Hematopoietic multipotent progenitor cell treated with erythropoietin and hydrocortisone succinate and interleukin-3 and kit ligand, for 6 days (in vitro differentiated cells): ENCODE measurements at places on chromosomes 6 and 20.

- no peak for DNase-seq
These were observed 2.0 kb downstream of the AIF1 start for GRCh38 chr6:31617010-31617409.

DNA sequence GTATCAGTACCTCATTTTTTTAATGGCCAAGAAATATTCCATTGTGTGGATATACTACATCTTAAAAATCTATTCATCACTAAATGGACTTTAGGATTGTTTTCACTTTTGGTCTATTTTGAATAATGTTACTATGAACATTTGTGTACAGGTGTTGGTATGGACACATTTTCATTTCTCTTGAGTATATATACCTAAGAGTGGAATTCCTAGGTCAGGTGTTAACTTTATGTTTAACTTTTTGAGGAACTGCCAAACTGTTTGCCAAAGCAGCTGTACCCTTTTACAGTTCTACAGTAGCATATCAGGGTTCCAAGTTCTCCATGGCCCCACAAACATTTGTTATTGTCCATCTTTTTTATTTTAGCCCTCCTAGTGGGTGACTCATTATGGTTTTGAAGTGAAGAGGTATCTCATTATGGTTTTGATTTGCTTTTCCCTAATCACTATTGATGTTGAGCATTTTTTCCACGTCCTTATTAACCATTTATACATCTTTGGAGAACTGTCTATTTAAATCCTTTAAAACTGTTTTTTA lies 28.2 kb downstream of the DSTN start:
- no peak for DNase-seq

DNA sequence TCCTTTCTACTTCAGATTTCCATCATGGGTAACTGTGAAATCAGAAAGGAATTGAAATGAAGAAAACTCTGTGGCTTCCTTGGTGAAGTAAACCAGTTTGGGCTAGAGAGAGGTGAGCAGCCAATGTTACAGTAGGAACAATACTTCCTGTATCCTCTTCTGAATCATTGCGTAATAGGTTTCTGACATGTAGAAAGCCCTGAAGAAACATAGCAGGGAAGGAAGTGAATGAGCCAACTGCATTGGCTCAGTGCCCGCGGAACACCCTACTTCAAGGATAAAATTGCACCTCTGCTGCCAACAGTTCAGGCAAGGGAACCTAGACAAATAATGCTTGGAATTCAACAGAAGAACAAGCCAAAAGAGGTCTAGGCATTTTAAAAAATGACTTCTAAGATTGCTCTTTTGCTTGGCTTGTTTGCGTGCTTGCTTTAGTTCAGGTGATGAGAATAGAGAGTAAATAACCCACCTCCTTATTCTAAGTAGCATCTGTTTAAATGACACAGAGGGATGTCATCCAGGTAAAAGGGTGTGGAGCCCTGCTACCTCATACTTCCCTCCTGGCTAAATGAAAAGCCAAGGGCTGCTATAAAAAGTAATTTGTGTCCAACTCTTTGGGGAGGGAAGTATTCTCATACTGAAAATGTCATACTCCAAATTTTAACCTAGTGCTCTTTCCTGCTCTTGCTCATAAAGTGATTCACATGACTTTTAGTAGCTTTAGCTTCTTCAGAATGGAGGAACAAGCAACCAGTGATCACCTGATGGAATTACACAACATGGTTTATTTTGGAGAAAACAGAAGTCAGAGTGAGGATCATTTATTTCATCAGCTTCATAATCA lies 30.0 kb upstream of the AKIRIN2 start:
- DNase-seq = peak; percentile 95

DNA sequence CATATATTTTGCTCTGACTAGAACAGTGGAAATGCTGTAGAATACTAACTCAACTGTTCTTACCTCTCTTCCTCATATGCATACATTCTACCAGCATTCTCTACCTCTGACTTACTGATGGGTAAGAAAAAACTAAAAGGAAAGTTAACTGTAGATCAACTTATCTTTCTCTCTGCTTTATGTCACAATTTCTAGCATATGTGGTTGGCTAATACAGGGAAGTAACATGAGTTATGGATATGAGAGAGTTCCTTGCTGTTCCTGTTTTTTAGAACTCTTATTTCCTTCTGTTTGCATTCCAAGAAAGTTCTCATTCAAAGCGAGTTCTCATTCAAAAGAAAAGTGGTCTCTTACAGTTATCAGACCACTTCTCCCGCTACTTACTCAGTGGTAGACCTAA lies 226.8 kb upstream of the SGK1 start:
- DNase-seq = peak; percentile 5

GRCh38 chr20:10007747-10008146 lies 27.0 kb upstream of the ANKEF1 start:
- no peak for DNase-seq

DNA sequence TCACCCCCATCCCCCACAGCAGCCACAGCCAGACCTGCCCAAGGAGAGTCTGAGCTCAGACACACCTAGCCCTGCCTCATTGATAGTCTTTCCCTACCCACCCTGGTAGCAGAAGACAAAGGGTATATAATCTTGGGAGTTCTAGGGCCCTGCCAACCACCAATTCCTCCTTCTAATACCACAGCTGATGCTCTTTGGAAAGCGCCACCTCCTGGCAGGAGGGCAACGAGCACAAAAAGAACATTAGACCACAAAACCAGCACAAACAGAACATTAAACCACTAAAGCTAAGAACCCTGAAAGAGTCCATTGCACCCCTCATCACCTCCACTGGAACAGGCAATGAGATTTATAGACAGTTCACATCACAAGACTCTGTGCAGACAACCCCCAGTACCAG lies 195.8 kb upstream of the FUT9 start:
- peak; percentile 10 for DNase-seq

GRCh38 chr6:160417146-160417545 lies 69.0 kb downstream of the SLC22A3 start:
- DNase-seq = no peak

DNA sequence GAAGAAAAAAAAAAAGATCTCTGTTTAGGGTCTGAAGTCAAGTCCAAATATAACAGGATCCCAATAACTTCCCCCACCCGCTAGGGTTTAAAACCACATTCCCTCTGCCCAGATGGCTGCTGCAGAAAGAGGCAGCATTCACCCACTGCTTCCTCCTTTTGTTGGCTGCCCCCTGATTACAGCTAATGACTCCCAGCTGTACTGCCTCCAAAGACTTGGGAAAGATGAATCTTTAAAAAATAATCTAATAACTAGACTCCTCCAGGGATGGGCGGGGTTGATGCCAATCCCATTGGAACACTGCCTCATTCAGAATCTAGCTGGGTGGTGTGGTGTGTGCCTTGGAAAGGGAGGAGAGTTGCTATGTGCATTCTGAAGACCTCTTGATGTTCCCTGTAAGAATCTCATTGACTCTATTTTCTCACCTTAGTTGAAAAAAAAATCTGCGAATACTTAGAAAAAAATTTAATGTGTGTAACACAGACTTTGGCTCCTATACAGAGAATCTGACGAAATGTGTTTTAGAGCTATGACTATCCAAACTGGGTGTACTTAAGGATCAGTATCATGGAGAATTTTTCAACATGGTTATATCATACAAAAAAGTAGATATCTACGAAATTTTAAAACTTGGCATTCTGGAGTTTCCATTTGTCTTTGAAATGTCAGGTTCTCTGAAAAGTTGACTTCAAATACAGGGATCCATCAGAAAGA lies 174.0 kb downstream of the RNF144B start:
- DNase-seq = no peak

DNA sequence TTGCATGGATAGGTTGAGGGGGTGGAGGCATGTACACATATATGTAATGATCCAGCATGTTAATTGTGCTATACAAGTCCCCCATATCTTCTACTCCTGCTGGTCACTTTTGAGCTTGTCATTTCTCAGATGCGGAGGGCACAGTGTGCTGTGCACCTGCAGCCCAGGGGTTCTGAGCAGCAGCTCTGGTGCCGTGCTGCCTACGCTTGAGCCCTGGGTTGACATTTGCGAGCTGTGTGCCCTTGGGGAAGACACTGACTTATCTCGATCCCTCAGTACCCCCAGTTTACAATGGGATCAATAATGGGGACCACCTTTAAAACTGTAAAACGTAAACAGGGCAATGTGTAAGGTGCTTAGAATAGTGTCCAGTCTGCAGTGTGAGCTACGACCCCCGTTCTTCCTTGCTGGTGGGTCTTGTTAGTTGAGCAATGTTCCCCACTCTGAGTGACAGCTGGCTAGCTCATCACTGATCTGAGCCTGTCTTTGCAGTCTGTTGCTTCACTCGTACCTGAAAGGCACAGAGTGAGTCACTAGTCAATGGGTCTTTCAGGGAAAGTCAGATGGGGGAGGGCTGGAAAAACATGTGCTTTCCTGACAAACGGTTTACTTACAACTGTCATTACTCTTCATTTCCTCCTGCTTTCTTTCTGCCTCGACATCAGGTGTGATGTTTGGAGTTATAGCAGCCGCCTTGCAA lies 91.7 kb downstream of the SLC2A10 start:
- DNase-seq = no peak

- no peak for DNase-seq
These were observed 21.7 kb downstream of the CST9L start for GRCh38 chr20:23546435-23547144.

DNA sequence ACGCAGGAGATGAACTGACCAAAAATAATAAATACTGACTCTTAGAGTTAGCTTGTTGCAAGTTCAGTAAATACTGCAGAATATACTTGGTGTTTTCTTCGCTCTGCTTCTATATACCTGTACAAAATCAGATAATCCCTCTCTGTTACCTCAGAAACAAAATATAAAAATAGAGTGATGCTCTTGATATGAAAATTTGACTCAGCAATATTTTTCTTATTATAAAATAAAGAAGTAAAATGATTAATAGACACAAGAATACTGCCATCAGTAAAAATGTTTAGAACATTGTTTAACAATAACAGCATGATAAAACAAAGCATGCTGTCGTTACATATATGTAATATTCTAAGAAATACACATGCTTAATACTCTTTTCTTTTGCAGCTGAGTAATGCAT lies 1366.9 kb upstream of the EYS start:
- DNase-seq = no peak

GRCh38 chr20:20979934-20980333 lies 126.2 kb downstream of the LINC00237 start:
- DNase-seq = no peak

- DNase-seq = peak; percentile 53
These were observed 916 bp upstream of the SUN5 start for GRCh38 chr20:33005132-33005566.

- DNase-seq = no peak
These were observed 100.7 kb upstream of the SCP2D1 start for GRCh38 chr20:18712882-18713281.

- DNase-seq = peak; percentile 64
These were observed 33.0 kb upstream of the HFE start for GRCh38 chr6:26053992-26054780.

DNA sequence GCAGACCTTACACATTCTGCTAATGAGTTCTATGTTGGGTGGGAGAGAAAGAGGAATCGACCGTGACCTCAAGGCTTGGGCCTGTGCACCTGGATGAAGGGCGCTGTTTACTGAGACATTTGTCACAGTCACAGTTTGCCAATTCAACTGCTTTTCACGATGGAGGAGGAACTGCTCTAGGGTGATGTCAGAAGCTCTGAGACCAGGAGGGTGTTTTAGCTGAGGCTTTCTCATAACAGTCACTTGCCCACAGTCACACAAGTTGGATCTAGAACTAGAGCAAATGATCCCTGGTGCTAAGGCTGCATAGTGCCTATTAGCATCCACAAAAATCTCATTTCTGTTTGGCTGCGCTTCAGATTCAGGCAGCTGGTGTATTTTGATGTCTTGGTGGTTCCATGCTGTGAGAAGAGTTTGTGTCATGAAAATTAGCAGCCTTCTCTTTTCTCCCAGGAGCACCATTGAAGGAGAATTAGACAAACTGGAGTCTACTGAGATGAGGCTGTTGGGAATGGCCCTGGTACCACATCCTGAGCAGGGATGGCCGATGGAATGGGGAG lies 83.3 kb upstream of the TGM3 start:
- no peak for DNase-seq

DNA sequence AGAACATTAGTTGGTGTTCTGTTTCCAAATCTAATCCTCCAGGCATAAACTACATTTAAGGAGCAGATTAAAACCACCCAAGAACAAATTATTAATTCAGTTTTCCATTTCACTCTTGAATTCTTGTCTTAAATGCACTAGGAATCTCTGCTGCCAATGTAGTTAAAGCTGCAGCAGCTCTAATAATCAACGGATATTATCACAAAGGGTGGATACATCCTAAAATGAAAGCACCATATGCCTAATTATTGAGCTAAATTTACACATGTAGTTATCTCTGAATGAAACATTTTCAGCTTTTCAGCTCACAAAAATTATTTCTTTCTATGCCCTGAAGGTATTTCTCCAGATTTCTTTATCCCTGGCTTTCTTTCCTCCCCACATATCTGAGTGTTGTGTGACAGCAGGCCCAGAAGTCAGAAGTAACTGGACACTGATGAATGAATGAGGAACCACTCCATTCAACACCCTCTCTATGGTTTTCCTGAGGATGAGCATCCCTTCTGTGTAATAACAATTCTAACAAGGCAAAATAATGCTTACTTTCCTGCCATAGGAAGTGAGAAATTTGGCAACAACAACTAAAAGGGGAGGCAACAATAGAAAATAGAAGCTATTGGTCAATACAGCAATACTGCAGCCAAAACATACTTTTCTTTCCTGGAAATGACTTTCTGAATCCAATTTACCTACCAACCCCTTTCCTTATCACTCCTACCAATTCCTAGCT lies 14.9 kb downstream of the MAN1A1 start:
- DNase-seq = no peak

DNA sequence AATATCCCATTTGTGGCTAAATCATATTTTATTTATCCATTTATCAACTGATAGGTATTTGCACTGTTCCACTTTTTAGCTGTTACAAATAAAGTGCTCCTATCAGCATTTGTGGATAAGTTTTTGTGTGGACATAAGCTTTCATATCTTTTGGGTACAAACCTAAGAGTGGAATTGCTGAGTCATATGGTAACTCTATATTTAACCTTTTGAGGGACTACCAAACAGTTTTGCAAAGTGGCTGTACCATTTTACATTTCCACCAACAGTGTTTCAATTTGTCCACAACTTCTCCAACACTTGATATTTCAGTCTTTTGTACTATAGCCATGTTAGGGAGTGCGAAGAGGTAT lies 23.6 kb upstream of the ECHDC1 start:
- peak; percentile 28 for DNase-seq

DNA sequence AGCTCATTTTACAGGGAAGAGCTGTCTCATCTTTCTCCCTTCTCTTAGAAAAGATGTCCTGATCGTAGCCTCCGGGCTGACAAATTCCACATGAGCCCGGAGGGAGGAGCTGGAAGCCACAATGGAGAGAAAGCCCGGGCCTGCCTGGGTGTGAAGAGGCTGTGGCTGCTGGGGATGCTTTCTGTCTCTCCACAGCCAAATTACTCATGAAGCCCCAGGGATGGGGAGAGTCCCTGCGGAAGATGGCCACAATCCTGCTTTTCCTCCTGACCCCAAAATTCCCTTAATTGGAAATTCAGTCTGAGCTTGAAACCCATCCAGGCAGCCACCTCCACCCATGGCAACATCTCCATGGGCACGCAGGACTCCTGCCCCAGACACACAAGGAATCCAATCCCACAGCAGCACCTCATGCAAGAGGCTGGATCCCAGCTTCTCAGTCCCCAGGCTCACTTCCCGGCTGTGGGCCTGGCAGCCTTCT lies 32.4 kb downstream of the JPH2 start:
- no peak for DNase-seq
